ENCODE measurements at places on chromosomes 3 and 15.

DNA sequence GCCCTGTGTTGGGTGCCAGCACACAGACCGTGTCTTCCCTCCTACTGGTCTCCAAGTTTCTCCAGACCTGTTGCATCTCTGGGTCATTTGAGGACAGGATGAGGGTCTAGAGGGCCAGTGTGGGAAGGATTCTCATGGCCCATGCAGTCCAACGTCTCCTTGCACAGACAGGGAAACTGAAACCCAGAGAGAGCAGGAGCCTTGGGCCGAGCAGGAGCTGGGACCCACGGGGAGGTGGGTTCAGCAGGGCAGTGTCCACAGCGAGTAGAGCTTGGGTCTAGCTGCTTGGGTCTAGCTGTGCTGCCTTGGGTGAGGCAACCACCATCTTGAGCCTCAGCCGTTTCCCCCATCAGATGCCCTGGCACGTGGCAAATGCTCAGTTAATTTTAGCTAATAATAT is 32.3 kb downstream of the HDAC11 start:
- DNase-seq: no peak

DNA sequence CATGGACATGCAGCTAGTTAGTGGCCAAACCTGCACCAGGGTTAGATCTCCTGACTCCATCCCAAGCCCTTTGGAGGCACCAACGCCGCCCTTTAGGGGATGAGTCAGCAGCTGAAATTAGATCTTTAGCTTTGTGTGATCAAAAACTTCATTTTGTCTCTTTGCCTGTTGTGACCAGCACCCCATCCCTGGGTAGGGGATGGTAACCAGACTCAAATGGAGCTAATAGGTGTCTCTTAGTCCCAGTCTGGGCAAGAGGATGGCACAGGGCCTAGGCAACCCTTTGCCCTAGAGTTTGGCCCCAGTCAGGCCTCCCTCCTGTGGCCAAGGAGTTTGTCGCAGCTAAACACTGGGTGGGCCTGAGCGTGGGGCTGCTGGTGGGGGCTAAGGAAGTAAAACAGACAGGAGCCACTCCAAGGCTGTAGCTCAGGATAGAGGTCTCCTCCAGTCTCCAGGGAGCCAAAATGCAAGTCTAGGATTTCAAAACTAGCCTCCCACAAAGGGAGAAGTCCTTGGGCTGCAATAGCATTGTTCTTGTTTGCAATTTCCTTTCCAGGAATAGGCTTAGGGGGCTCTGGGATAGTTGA is 105.1 kb downstream of the CPN2 start:
- DNase-seq: no peak

- DNase-seq: no peak
Measured at GRCh38 chr15:52790169-52790708, at the start of gene ONECUT1. Gene ONECUT1, minus strand, starts transcription at chr15:52790336. Its CDS starts 452 bp downstream, at chr15:52789884.

- DNase-seq: no peak
Measured at GRCh38 chr3:40020689-40021088, 211.3 kb downstream of the MYRIP start.

- DNase-seq: no peak
Measured at GRCh38 chr3:149583921-149584635, 73.7 kb downstream of the WWTR1 start.

- no peak for DNase-seq
Measured at GRCh38 chr3:193465992-193466608, 87.5 kb upstream of the ATP13A5 start.
